ENCODE measurements at places on chromosomes 4 and X.
A peak's percentile ranks its signal among the peaks of the same experiment; 100 is the strongest.

DNA sequence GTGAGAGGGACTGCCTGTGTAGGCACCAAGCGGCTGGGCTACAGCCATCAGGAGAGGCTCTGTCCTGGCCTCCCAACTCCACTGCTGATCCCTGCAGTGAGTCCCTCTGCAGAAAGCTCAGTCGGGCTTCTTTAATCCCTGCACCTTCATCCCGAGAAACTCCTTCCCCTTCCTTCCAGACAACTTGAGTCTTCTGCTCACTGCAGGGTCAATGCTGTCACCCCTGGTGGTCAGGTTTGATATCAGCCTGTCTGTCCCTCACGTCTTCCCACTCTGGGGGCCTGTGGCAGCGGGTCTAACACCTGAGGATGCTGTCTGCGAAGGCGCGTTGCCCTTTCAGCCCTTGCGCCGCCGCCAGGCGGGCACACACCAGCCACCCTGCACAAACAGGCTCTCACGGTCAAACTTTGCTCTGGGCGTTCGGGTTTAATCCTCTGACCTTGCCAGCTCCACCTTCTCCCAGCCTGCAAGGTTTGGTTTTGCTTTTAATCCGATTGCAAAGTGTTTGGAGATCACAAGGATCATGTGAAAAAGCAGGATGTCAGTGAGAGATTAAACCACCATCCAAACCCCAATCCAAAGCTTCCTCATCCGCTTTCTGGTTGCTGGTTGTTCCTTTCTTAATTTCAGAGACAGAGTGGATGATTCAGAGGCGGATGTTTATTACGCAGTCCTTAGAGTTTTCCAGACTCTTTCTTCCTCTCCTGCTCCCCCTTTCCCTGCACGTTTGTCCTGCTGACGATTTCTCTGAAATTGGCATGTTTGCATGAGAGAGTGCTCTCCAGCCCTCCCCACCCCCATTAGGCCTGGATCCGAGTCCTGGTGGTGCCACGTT lies 74.8 kb upstream of the SLC34A2 start:
- DNase-seq: no peak

DNA sequence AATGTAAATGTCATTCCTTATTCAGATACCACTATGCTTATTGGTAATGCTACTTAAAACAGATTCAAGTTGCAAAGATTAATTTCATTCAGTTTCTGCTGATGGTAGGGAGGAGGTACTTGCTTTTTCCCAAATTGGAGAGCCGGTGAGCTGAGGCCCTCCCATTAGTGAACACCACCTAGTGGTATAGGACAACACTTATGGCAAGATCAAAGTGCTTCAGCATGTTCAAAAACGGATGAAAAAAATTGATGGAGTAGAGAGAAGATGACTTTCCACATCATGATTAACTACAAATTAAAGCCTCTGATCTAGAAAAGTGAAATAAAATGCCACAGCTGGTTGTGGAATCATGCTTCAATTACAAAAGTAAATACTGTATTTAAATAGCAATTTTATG lies 112.9 kb downstream of the MBNL3 start:
- peak; percentile 4 for DNase-seq

GRCh38 chrX:13372203-13372980 lies 52.5 kb upstream of the ATXN3L start:
- DNase-seq: no peak

GRCh38 chr4:138831948-138832347 lies 183.6 kb upstream of the NOCT start:
- no peak for DNase-seq

- DNase-seq: no peak
Observed at GRCh38 chr4:163196926-163197480, 30.3 kb upstream of the NAF1 start.

DNA sequence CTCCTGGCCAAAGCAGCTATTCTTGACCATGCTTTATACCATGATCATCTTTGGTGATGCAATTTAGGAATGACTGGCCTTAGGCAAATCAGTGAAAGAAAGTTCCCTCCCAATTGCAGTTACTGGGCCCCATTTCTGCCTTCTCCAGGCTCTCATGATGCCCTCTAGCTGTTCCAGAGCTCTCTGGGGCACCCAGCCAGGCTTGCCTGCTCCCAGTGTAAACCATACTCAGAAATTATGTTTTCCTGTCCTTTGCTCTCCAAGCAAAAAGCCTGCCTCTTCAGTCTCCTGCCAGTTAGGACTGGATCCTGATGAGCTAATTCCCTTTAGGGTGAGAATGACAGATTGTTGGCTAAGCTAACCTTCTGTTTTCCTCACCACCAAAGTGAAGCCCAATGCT lies 85.3 kb upstream of the RBPJ start:
- DNase-seq: no peak

Data from OCI-LY7 (cell line).